GM12864 (cell line): ENCODE measurements at places on chromosomes 16 and 17.
A peak's percentile ranks its signal among the peaks of the same experiment; 100 is the strongest.

GRCh38 chr16:80743772-80744171 is 60.6 kb downstream of the CDYL2 start:
- DNase-seq, result no peak

DNA sequence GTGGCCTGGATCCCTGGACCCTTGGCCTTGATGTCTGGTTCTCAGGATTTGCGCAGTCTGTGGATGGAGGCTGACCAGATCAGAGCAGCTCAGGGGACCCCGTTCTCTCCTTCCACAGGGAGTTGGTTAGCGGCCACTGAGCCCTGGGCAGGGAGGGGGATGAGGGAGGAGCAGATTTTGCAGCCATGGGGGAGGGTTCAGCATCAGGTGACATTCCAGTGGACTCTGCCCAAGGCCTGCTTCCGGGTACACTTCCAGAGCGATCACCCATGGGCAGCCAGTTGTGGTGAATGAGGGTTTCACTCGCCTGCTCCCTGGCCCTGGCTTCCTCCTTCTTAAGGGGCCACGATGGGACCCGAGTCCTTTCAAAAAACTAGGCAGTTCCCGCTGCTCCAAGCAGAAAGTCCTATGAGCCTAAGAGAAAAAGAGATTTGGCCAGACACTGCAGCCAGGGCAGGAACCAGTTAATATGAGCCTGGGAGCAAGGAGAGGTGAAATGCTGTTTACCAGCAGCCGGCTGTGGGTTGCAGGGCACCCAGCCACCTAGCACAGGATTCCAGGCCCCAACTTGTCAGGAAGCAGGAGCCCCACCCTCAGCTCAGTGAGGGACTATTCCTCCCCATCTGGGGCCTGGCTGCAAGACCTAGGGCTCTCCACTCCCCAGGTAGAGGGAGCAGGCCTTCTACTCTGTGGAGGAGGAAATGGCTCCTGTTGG is 4.7 kb upstream of the GPRC5C start:
- DNase-seq, result no peak

- DNase-seq, result no peak
These were observed 713 bp downstream of the KNOP1 start for GRCh38 chr16:19717314-19717713.

- DNase-seq, result peak; percentile 76
These were observed 3.5 kb upstream of the UBALD2 start for GRCh38 chr17:76261421-76262215.

GRCh38 chr17:35293151-35293847 is 50.4 kb downstream of the SLFN5 start:
- no peak for DNase-seq

DNA sequence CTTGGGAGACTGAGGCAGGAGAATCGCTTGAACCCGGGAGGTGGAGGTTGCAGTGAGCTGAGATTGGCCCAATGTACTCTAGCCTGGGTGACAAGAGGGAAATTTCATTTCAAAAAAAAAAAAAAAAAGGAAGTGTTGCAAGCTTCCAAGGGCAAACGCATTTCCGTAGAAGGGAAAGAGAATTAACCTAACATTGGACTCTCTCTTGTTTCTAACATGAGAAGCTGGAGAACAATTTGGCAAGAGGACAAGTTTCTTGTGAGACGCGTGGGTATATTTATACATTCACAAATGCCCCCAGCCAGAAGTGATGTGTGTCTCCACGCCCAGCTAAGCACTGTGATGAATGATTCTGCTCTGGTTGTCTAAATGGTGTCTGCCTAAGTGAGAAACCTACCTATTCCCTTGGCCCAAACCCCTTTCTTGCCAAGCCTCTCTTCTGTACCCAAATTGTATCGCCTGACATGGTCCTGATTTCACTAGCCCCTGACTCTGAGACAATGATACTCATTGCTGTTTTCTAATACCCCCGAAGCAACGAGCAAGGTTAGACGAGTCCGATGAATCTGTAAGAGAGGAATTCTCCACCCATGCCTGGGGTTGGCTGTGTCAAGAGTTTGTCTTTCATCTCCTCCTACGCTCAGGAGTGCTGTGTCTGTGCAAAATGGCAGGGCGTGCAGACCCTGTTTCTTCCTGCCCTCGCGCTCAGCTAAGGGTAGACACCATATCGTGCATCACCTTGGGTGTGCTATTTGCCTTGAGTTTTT is 14.2 kb upstream of the ST6GALNAC2 start:
- DNase-seq, result no peak

- no peak for DNase-seq
These were observed 1.3 kb downstream of the GJD3 start for GRCh38 chr17:40363111-40363827.

DNA sequence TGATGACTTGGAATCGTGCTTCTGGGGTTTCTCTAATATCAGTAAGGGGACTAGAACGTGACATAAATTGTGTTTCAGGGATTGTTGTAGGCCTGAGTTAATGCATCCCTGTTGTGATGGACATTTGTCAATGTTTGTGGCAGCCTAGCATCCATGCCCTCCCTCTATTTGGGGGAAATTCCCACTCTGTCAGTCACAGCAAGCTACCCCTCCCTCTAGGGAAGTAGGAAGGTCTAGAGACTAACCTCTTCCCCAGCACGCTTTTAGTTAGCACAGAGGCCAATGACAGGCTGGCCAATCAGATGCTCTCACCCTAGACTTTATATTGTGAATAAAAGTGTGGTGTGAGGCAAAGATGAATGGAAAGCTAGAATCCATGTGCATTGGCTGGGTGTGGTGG is 32.4 kb upstream of the NF1 start:
- no peak for DNase-seq

- DNase-seq, result no peak
These were observed 19.8 kb downstream of the TAF1C start for GRCh38 chr16:84166796-84167695.

DNA sequence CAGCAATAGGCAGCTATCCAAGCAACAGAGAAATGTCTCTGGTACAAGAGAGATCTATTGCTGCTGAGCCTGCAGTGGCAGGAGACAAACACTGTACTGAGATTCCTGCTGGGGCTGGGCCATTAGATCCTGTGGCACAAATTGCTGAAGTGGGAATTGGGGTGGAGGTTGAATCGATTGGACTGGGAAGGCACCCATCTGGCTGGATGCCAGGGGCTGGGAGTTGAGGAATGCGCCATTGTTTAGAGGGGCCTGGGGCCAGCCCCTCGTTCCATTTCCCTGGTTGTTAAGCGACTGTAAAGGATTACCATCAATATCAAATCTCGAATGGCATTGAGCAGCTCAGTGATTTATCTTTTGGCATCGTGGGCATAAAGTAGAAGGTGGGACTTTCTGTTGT is 54.1 kb upstream of the ARL4D start:
- no peak for DNase-seq

- no peak for DNase-seq
These were observed 61.9 kb downstream of the ARHGAP17 start for GRCh38 chr16:24953306-24953705.
